ENCODE measurements at places on chromosomes 1 and 21.

GRCh38 chr1:43447891-43448708 lies 5.6 kb downstream of the HYI start:
- DNase-seq, result no peak

GRCh38 chr21:41064334-41064791 lies 103.6 kb upstream of the BACE2 start:
- no peak for DNase-seq

GRCh38 chr1:56107275-56107638 lies 472.1 kb downstream of the PLPP3 start:
- no peak for DNase-seq

GRCh38 chr1:28249013-28249865 lies 10.1 kb upstream of the SESN2 start:
- DNase-seq, result no peak

DNA sequence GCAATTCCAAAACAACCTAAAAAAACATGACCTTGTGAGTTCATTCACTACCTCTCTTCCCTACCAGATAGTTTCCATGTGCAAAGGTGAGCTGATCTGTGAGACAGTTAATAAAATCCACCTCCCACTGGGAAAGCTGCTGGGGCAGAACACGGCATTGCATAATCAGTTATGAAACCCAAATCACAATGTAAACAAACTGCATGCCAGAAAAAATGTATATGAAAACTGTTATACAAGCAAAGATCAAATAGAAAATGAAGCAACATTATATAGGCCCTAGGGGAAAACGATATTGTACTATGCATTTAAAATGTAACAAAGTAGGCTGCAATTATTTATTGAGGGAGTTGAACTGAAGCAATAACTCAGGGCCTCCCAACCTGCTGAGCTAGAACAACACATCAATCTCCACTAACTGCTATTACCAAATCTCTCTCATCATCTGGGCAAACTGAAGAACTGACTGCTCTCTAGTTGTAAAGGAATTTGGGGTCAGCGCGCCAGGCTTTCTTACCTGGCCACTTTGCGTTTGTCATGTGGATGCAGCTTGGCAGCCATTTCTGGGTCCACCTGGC lies 31.0 kb downstream of the TRIT1 start:
- DNase-seq, result no peak

GRCh38 chr1:167718914-167719691 lies 2.7 kb upstream of the MPZL1 start:
- DNase-seq, result no peak

GRCh38 chr1:233884461-233885151 lies 19.9 kb upstream of the SLC35F3 start:
- DNase-seq, result no peak

DNA sequence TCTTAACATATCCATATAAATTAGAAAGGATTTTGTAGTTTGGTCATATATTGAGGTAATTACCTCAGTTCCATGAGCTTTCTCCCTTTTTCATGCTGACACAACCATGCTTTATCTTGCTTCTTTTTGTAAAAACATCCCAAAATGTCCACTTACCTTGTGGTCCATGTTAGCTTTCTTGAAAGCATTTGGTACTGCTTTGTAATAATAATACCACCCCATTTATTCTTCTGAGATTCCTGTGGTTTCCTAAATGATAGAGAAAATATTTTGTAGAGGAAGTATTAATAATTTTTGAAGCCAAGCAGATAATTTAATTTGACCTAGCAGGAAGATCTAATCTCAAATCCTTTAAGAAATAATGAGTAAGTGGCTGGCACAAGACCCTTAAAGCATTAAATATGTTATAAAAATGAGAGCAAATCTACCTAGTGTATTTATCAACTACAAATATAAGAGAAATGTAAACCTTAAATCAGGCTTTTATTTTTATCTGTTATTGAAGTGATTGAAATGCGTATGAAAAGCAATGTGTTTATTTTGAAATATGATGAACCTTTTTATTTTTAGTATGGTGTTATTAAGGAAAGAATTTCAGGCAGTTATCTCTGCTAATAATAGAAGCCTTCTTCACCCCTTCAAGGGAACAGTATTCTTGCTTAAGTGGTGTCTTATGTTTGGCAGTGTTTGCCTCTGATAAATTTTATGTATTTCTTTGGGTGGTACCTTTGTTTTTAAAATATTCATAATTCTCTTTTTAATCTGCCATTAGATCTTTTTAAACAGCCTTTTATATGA lies 9.2 kb downstream of the PRKAA2 start:
- no peak for DNase-seq

DNA sequence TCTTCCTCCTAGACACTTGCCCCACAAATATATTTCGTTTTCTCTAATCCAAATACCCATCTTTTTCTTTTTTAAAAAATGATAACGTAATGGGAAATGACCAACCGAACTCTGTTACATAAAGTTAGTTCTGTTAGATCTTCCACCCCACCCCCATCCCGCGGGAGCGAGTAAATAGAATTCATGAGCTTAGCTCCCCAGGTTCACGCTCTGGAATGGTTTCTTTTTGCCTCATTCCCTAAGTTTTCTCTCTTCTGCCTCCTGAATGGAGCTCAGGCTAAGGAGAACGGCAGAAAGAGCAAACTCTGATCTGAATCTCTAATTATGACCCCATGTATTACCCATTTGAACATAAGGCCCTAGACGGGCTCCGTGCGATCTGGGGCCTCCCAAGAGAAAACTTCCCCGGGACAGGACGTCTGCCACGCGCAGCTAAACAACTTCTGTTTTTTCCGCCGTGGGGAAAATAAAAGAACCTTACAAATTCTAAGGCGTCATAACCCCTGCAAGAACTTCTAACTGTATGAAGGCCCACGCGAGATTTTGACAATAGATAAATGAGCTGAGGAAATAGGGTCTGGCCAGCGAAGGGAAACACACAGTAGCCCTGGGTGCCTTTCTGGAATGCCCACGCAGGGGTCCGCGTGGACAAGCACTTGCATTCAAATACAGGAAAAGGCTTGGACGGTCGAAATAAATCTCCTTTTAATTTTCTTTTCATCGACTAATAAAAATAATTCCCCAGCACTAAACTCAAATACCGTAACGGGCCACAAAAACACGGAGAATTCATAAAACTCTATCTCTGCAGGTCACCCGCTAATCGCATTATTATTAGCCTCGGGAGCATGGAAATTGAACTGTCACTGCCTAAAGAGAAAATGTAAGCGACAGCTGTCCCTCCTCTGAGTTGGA lies 2.2 kb downstream of the TBX15 start:
- DNase-seq, result no peak
